Immature natural killer cell (primary cell): ENCODE measurements at places on chromosomes 2 and 18. TPM values are rescaled to one million over a fixed set of nuclear protein-coding genes. Genes with fewer than 3 reads are reported as not detected.

The ST6GAL2 gene
- polyA plus RNA-seq = not detected

The NDC80 gene
- polyA plus RNA-seq = 2.6 TPM

The EGR4 gene
- polyA plus RNA-seq = not detected

The PRKAG3 gene
- polyA plus RNA-seq = not detected

- DNase-seq = no peak
Observed at GRCh38 chr2:163592954-163593622, 142.7 kb downstream of the FIGN start.

DNA sequence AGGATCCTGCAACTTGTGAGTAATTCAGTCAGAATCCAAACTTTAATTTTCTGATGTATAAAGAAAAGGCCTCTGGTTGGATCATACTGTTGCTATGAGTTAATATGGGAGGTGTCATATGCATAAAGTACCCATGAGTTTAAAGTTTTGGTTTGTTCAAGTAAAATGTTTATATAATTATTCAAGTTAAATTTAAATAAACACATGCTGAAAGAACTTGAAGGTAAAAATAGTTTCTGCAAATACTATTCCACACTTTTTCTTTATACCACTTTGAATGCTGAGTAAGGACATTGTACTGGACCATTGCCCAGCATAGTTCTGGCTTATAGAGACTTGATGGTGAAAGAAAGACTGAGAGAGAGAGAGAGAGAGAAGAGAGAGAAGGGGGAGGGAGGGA, 30.7 kb downstream of the PKP4 start:
- DNase-seq = no peak

DNA sequence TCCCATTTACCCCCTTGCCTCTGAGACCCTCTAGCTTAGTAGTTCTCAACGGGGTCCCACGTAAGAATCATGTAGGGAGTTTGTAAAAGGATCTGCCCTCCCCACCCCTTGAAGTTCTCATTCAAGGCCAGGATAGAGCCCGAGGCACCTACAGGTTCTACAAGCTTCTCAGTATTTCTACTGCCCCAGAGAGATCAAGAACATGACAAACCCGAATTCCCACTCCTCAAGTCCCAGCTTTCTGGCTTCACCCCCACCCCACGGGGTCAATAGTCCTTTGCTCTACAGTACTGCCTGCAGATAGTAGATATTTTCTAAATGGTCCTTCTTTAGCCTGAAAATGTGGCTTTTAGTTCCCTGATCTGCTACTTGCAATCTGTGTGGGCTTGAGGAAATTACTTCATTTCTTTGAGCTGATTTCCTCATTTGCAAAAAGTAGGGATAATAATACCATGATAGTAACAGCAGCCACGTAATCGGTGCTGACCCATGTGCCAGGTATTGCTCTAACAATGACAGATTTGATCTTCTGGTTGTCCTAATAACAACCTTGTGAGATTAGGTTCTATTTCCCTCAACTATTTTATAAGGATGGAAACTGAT, 7.1 kb downstream of the CIB4 start:
- DNase-seq = no peak

GRCh38 chr2:226999661-227000060, 163.8 kb downstream of the RHBDD1 start:
- DNase-seq = no peak

DNA sequence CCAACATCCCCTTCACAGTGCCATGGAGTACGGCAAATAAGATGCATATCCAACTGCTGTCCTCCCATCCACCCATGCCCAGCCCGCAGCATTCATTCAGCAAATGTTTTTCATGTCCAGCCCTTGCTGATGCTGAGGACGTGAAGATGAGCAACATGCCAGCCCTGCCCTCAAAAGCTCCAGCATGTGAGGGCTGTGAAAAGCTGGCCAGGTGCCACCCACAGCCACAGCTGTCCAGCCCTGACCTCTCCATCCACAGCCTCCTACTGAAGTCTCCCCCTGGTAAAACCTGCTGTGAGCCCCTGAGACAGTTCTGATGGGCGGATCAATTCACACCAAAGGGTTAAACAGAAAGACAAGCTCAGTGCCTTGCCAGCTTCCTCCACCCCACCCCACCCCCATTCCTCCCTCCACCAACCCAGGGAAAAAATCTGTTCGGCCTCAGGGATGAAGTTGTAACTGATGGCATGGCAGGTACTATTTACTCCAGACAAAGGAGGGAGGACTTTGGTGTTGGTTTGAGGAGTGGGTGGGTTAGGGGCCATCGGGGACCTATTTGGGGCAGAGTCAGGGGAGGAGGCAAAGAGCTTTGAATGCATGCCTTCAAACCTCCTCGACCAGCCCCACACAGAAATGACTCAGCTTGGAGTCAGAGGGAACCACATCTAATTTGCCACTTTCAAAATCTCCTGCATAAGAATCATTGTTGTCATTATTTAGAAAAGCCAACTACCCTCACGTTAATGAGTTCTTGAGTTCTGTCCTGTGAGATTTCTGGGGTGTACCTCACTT, 4.3 kb downstream of the ZBTB7C start:
- DNase-seq = no peak

GRCh38 chr2:8488001-8488738, 193.7 kb upstream of the ID2 start:
- peak; percentile 88 for DNase-seq

DNA sequence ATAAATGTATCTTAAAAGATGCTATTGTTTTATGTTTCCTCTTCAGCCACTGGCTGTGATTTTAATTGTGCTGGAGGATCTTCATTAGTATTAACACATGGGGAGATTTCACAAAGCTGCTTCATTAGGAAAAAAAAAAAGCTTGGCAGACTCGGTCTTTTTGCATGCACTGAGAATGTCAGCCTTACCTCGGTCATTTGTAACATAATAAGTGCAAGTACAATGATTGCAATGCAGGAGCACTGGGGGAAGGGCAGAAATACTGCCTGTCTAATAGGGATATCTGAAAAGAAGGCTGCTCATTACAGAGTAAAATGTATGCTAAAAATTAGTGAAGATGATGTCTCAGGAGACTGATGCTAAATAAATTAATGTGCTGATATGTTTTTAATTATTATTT, 1.3 kb upstream of the BAZ2B start:
- no peak for DNase-seq

DNA sequence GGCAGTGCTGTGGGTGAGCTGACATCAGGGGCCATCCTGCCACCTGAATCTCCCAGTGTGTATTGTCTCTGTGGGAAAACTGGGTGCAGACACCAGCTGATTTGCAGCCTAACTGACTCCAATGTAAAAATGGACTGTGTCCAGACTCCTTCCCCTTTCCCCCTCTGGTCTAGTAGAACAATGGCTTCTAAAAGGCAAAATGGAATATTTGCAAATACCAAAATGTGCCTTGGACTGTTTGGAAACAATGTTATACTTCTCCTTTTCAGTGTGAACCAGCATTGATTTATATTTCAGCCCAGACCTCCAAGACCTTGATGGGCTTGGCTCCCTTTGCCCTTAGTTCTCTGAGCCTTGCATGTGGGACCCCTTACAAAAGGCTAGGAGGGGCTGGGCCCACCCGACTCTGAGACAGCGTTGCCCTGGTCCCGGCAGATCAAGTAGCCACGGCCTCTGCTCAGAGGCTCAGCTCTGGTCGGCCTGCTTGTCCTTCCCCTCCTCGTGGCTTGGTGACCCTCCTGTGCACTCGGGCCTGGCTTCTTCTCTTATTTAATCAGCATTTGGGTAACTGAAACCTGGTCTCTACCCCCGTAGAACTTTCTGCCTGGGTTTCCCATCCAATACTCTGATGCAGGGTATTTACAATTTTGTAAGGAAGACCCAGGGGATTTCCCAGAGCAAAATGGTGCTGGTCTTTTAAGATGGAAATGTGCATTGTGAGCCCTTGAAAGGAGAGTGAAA, 18.0 kb upstream of the ACKR3 start:
- DNase-seq = no peak

GRCh38 chr18:63476668-63477067, at the start of gene SERPINB5:
TSS of gene SERPINB5 (plus strand) at chr18:63476958. CDS start at chr18:63484429, 7,471 bp downstream.
- DNase-seq = no peak

- DNase-seq = no peak
Observed at GRCh38 chr18:59132810-59133465, 6.7 kb upstream of the SEC11C start.

DNA sequence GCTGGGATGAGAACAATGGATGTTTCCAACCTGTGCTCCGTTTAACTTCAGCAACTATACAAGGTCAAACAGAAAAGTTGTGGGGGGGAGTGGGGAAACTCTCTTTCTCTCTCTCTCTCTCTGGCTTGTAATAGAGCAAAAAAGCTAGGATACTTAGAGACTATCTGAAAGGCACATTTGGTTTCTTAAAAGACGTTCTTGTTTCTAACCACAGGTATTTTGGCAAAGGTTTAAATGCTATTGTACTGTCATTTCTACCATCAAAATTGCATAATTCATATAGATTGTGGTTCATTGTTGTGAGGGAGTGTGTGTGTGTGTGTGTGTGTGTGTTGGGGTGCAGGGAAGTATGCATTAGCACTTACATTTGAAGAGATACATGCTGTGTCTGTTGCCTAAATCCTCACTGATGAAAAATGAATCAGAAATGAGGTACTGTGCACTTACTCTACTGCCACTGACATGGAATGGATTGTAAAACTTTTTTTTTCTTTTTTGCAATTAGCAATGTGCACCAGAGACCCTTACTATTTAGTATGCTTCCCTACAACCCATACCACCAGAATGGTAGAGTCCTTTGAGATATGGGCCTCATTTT, 841.0 kb upstream of the PIK3C3 start:
- no peak for DNase-seq
